Uterus (tissue), 4 donors: ENCODE measurements at places on chromosomes 3 and 15.

DNA sequence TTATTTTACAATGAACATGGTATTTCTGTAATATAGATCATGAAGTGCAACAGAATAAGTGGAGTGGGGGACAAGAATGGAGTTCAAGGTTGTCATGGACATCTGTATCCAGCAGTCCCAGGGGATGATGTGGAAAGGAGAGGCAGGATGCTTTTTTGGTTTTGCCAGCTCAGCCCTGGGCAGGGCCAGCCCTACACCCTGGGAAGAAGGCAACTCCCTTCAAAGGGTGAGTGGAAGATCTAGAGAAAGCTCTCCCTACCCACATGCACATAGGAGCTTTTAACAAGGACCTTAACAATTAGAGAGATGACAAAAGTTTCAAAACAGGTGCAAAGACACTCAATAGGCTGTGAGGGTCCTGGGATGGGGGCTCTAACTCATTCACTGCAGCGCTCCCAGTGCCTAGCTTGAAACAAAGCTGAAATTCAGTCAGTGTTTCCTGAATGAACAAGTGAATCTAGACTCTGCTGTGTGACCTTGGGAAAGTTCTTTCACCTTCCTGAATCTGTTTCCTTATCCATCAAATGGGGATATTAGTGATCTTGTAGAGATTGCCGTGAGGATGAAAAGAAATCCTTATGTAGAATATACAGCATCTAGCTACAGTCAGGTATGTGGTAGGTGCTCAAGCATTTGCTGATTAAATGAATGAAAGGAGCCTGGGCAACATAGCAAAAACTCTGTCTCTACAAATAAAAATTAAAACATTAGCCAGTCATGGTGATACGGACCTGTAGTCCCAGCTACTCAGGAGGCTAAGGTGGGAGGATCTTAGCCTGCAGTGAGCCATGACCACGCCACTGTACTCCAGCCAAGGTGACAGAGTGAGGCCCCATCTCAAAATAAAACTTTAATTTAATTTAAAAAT lies 14.3 kb downstream of the BHLHE40 start:
- no peak for DNase-seq

GRCh38 chr3:11698326-11699082 lies 54.8 kb upstream of the VGLL4 start:
- DNase-seq: no peak

GRCh38 chr3:50885070-50885850 lies 210.5 kb downstream of the DOCK3 start:
- no peak for DNase-seq

DNA sequence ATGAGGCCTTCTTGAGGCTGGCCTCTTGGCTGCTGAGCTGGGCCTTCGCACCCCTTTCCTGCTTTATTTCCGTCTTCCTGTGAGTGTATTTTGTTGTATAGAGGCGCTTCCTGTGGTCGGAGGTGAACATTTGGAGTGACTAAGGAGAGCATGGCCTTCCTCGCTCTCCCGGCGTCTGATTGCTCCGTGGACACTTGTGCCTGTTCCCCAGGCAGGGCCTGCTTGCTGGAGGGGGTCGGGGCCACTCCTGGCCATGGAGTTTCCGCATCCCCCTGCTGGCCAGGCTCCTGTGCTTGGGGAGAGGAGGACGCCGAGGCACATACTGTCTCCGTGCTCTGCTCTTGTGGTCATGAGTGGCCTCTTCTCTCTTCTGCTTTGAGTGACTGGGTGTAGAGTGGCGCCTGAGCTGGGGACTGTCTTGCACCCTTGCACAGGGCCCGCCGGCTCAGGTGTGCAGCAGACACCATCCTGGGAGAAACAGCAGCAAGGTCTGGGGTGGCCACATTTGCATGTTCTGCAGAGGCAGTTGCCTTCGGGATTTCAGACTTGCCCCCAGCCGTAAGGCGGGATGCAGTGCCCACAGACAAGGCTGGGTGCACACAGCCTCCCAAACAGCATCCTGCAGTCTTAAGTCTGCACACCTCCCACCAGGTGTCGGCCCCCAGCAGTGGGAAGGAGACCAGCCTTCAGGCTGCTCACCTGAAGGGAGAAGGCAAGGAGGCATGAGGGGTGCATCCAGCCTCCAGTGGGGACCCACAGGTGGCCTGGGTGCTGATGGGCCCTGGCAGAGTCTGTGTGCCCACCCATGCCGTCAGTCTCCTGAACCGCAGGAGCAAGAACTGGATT lies 16.4 kb downstream of the KLF13 start:
- no peak for DNase-seq
